ENCODE measurements at places on chromosomes 6 and 20.

- no peak for DNase-seq
Measured at GRCh38 chr20:35842361-35842760, 70.5 kb downstream of the PHF20 start.

DNA sequence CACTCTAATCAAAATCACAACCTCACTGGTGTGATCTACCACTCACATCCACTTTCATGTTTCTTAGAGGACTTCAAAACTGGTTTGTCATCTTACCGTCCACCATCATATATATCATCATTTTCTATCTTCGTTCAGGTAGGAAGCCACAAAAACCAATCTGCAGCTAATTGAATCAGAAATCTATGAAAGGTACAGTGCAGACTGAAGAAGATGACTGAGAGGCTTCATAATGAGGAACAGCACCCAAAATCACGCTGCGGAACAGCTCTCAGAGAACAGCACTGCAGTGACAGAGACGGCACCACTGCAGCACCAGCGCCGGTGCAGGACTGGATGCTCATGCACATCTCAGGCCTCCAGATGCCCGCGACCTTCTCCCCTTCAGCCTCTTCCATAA, 13.0 kb downstream of the GMDS start:
- no peak for DNase-seq

- peak; percentile 45 for DNase-seq
Measured at GRCh38 chr6:113632220-113632864, 224.8 kb upstream of the MARCKS start.

- DNase-seq: no peak
Measured at GRCh38 chr6:117414770-117415169, 11.0 kb downstream of the ROS1 start.

DNA sequence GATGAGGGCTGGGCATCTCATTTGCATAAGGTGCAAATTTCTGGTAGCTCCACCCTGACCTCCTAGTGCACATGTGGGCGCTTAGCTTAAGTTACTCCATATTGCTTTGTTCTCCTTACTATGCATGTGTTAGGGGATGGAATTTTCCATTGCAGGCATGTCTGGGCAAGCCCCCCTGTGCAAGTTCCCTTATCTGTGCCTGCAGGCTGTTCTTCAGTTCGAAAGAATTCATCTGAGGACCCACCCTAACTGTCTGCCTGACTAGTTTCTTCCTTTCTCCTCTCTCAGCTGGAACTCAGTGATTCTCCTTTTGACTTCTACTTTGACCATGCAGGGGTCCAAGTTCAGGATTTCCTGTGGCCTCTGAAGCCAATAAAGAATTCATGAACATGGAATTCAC, 30.2 kb downstream of the CCDC170 start:
- DNase-seq: no peak

DNA sequence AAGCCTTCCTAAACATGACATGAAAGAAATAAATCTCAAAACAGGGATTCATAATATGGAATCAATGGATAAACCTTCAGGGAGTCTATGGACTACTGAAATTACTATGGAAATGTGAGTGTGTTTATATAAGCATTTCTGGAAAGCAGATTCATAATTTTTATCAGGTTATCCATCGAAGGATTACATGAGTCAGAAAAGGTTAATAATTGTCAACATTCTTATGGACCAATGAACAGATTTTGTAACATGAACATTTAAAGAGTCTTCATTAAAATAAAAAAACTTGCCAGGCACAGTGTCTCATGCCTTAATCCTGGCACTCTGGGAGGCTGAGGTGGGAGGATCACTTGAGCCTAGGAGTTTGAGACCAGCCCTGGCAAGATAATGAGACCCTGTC, 84.8 kb downstream of the AHI1 start:
- no peak for DNase-seq

- no peak for DNase-seq
Measured at GRCh38 chr20:19330731-19331130, 118.3 kb downstream of the SLC24A3 start.

DNA sequence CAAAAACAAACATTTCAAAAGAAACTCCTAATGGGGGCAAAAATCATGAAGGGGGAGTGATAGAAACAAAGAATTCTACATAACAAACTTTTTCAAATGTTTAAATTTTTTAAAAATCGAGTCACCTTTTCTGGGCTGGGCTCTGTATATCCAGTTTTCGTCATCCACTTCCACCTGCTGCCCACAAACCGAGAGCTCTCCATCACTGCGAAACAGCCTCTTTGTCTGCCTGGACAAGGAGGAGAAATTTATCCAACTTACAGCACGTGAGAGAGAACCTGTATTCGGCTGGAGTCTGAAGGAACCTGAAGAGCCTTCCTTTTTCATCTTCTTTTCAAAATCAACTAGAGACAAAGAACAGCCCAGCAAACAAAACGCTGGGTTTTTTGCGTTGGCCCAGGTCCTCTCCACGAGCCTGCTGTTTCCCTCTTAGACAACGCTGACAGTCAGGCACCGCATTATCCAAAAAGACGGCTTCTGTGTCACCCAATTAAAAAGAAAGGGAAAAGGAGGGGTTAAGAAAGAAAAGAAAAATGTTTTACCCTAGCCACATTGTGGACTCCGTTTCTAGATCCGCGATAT, 72.4 kb upstream of the NHSL1 start:
- no peak for DNase-seq

DNA sequence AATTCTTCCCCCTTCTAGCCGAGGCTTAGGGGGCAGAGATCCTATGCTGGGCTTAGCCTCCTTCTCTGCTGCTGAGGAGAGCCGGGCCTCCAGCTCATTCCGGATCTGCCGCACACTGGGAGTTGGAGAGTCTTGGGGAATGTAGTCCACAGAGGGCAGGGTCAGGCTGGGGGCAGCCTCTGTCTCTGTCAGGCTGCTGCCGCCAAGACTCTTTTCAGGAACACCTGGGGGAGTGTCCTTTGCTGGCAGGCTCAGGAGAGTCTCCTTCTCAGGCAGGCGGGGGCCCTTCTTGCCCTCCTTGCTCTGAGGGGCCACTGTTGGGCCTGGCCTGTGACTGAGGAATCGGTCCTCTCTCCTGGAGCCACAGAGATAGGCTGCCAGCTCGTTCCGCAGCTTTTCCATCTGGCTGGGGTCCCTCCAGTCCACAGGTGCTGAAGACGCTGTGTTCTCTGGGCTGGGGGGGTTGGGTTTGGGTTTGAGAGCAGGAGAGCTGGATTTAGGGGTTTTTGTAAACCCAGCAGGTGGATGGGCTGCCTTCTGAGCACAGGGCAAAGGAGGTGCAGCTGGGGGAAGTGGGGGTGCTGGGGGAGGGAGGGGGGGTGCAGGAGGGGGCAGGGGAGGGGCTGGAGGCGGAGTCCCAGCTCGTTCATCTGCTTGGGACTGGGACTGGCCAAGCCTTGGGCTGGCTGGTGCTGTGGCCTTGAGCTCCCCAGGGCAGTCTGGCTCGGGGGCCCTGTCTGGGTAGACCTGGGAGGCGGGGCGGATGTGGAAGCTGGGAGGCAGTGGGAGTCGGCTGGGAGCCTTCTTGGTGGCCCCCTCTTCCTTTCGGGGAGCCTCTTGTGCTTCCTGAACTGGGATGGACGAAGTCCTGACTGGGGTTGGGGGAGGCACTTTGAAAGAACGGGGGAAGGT, 36.1 kb downstream of the C6orf132 start:
- DNase-seq: no peak

GRCh38 chr20:61819574-61819846, 246.2 kb downstream of the TAF4 start:
- no peak for DNase-seq

- no peak for DNase-seq
Measured at GRCh38 chr20:37741570-37741969, 47.7 kb downstream of the CTNNBL1 start.

- DNase-seq: peak; percentile 42
Measured at GRCh38 chr6:151475653-151476523, 17.9 kb upstream of the CCDC170 start.

DNA sequence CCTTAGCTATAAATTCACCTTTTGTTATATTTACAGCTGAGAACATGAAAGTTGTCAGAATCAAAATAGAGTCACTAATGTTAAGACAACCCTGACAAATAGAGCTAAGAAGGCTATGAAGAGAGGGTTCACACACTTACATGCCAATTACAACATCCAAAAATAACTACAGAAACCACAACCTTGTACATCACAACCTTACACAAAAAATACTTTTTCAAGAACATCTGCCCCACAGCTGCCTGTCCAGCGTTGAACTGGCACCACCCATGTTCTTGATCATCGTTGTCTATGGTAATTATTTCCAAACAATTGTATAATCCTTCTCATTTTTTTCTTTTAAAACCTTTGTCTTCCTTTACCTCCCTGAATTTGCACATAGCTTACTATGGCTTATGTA, 231.2 kb upstream of the FKBP1C start:
- no peak for DNase-seq
